Hypothalamus (tissue), 51 donors: ENCODE measurements at places on chromosomes 3 and 15.

DNA sequence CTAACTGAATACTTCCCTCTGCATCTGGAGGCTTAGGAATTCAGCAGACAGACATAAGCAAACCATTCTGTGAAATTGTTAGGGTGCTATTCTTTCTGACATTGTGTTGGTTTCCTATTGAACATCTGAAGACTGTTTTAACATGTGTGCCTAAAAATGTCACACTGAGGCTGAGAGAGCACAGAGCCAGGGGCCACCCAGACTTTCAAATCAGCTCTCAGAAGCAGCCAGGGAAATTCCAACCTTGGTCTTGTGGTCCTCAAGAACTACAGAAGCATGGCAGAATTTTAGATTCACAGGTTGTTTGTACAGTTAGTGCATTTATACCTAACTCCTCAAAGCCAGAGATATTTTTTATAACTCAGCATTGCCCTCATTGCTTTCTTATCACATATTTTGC lies 929.2 kb upstream of the CFAP20DC start:
- no peak for DNase-seq

GRCh38 chr3:138479438-138479863 lies 45.0 kb downstream of the ESYT3 start:
- DNase-seq = no peak

DNA sequence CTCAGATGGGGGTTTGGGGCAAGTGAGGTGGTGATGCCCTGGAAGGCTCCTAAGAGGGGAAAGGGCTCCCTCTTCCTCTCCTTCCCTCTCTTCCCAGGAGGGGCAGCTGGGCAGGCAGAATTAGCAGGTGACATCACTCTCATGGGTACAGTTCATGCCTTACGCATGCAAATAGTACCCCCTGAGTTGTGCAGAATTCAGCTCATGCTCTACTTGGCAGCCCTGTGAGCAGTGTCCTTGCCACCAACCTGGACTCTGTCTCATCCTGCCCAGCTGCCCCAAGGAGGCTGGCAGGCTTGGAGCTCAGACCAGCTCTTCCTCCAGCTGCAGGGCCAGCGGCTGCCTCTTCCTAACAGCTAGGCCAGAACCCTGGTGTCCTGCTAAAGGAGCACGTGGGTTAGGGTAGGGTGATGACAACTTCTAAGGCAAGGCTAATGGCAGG lies 3.3 kb downstream of the CHAC1 start:
- DNase-seq = no peak

DNA sequence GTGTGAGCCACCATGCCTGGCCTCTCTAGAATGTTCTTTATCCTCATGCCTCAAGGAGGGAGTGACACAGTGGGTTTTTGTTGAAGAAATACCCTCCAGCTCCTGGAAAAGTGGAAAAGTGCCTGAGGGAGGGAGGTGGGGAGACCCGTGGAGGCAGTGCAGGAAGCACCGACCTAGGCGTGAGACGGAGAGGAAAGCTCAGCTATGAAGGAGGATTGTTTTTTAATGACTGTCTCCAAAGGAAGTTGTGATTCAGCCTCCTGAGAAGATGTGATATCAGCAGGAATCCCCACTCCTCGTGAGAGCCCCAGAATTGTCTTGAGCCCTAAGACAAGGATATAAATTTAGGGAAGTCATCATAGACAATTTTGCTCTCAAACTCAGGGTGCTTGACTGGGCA lies 21.7 kb downstream of the RPLP1 start:
- no peak for DNase-seq

GRCh38 chr3:77513542-77513941 lies 473.6 kb downstream of the ROBO2 start:
- DNase-seq = no peak

- no peak for DNase-seq
These were observed 13.1 kb upstream of the LRTM1 start for GRCh38 chr3:54940971-54941370.

DNA sequence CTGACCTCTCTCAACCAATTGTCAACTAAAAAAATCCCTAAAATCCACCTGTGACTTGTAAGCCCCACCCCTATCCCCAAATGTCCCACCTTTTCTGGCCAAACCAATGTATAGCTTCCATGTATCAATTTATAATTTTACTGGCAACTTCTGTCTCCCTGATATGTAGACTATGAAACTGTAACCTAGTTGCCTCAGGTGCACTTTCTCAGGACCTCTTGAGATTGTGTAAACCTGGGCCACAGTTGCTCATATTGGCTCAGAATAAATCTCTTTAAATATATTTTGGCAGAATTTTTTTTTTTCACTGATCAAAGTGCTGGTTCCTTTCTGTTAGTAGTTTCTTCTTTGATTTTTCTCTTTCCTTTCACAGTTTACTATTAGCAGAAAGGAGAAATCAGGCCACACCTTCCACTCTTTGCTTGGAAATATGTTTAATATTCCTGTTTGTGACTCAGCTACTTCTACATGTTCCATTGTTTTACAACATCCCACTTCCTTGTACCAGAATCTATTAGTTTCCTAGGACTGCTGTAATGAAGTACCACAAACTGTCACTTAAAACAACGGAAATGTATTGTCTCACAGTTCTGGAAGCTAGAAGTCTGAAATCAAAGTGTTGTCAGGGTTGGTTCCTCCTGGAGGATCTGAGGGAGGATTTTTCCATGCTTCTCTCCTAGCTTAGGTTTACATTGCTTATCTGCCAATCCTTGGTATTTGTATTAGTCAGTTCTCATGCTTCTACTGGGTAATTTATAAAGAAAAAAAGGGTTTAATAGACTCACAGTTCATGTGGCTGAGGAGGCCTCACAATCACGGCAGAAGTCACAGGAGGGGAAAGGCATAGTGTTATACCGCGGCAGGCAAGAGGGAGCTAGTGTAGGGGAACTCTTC lies 801.2 kb upstream of the ARPP21 start:
- no peak for DNase-seq

DNA sequence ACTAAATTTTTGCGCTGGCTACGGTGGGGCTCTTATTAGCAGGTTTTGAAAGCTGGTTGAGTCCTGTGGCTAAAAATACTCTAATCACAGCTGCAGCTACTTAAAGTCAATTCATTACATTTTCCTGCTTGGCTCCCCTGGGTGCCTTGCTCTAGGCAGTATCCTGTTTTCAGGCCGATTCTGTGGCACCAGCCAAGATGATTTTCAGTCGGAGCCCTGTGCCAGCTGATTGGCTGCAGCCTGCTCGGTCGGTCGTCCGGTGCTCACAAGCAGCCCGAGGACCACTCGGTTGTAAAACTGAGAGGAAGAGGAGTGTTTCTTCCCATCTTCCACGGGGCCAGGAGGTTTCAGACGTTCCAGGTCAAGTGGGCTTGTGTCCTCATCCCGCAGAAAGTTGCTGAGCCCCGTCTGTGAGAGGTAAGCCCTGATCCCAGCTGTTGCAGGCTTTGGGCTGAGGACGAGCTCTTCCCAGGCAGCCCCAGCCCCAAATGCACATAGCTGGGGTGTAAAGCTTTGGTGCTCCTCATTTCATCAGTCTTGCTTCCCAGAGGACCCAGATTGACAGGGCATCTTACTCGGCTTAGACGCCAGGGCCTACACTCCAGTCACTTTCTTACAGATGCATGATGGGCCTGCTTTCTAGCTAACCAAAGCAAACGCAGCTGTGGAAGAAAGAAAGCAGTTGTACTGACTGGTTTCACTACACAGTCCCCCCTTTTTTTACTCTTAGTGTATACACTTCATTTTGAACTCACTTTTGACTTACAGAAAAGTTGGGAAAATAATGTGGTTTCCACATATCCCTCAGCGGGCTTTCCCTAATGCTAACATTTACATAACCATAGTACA lies 15.9 kb downstream of the LYSMD4 start:
- DNase-seq = no peak

- no peak for DNase-seq
These were observed 4.1 kb downstream of the ITGB5 start for GRCh38 chr3:124882816-124883747.

- no peak for DNase-seq
These were observed 25.4 kb downstream of the COMMD2 start for GRCh38 chr3:149726716-149727407.

- no peak for DNase-seq
These were observed 107.1 kb downstream of the LPP start for GRCh38 chr3:188261011-188261410.

GRCh38 chr15:75327005-75327404 lies 8.9 kb upstream of the COMMD4 start:
- DNase-seq = no peak
